ENCODE measurements at places on chromosomes 13 and 19.

DNA sequence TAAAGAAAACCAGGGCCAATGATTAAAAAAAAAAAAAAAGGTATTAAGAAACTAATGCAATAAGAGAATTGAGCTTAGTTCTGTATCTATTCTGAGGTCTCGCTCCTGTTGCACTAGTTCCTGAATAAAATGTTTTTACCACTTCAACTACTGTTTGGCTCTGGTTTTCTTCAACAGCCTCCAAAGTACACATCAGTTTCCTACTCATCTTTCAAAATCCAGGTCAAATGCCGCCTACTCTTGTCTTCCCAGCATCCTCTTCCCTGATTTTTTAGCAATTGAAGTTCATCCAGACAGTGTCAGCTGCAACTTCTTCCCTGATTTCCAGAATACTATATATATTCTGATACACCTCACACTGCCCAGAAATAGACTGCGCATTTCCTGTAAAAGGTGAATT lies 1.4 kb upstream of the RCBTB1 start:
- DNase-seq: no peak

DNA sequence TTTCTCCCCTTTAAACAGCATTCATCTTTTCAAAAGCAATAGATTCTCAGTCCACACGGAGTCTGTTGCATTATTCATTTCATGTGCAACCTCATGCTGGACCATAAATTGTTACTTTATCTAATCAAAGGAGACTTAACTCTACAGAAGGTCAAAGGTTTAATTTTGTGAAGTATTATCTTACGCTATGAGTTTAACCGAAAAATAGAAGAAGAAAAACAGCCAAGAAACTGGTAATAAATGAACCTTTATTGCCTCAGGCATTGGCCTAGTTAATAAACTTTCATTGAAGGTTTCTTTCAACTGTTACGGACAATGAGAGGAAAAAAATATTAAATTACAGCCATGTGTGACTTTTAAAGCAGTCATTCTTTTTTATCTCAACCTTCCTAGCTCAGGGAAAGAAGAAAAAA lies 223.6 kb downstream of the DACH1 start:
- no peak for DNase-seq

DNA sequence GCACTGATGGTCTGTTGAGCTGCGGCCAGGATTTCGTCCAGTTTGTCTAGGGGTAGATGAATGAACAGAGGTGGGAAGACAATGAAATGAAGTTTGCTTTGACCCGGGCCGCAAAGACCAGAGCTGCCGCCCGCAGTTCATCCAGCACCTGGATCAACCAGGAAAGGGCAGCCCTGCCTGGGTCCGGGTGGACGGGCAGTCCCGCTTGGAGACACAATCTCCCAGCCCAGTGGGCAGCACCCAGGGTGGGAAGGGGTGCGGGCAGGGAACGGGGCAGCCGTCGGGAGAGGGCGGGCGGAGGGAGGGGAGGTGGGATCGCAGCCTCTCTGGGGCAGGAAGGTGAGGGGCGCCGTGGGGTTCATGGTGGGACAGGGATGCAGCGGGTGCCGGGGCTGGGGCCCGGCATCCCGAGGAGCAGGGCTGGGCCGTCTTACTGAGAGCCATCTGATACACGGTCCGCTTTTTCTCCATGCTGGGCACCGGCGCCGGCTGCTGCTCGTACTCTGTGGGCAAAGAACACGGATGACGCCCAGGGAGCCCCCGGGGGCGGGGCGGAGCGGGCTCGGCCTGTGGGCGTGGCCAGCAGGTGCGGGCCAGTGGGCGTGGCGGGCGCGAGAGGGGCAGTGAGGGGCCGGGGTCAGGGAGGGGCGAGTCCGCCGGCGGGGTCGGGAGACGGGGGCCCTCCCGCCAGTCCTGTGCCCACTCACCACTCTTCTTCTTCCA lies 33.1 kb downstream of the SHANK1 start:
- no peak for DNase-seq

- DNase-seq: peak; percentile 27
Observed at GRCh38 chr19:2164020-2164998, 576 bp downstream of the DOT1L start.

- DNase-seq: peak; percentile 31
Observed at GRCh38 chr13:25678398-25678797, 306.6 kb downstream of the ATP8A2 start.

DNA sequence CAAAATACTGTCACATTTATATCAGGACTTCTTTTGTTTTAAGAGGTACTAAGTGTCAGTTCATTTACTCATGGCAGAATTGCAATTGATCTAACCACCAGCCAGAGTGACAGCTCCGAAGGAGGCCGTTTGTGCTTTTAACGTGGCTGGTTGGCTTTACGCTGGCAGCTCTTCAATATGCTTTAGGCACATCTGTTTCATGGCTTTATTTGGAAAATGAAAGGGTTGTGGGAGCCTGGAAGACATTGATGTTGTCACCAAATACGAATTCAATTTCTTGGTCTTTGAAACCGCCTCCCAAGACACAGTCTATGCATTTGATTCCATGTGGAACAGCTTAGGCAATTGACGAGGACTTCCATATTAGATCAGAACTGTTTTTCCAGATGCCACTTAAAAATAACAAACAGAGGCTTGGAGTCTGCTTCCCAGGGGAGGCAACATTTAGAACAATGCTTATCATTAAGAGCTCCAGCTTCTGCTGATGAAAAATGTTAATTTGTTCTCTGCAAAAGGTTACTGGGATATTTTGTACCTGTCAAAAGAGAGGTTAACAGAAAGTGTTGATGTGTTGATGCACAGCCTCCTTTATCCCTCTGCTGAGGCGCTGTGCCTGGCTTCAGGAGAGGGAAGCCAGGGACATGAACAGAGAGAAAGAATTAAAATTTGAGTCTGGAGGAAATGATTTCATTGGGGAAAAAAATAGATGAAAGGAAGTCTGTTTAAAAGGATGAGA lies 64.0 kb upstream of the TNFRSF19 start:
- no peak for DNase-seq

- DNase-seq: no peak
Observed at GRCh38 chr13:101916775-101917474, 464.4 kb downstream of the ITGBL1 start.

GRCh38 chr13:64718116-64718515 lies 2512.0 kb downstream of the PCDH9 start:
- no peak for DNase-seq

Measured in myocyte (in vitro differentiated cells).